ENCODE measurements at places on chromosomes 5 and 9.

DNA sequence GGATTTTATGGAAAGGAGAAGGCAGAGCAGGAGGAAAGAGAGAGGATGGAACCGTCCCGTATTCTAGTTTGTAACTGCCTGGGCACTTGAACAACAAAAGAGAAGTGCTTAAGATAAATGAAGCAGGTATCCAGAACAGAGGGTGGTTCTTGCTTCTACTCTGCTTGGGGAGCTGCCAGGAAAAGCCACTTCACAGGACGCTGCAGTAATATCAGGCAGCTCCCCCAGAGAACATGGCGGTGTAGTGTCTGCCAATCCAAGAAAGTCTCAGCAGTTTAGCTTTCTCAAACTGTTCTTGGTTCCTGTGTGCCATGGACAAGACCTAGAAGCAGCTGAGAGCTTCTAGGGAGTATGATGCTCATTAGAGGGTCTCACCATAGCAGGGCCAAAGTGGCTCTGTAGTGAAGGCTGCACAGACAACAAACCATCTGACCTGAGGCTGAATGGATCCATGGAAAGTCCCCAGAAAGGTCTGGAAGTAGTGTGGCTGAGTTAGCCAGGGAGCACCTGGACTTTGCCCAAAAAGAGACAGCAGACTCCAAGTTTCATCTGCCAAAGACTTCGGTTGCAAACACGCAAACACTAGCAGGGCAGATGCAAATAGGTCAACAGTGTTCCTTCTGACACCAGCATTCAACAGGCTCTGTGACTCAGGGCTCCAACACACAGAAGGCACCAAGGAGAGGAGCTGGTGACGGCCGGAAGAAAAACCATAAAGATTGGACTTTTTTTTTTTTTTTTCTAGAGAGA, 72.2 kb upstream of the TNFSF8 start:
- no peak for DNase-seq

DNA sequence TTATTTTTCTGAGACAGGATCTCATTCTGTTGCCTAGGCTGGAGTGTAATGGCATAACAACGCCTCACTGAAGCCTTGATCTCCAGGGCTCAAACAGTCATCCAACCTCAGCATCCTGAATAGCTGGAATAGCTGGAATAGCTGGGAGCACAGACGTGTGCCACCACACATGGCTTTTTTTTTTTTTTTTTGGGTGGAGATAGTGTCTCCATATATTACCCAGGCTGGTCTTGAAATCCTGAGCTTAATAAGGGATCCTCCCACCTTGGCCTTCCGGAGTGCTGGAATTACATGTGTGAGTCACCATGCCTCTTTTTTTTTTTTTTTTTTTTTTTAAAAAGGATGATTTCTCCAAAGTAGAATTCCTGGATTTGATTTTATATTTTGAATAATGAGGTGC, 60.7 kb downstream of the NSD1 start:
- no peak for DNase-seq

DNA sequence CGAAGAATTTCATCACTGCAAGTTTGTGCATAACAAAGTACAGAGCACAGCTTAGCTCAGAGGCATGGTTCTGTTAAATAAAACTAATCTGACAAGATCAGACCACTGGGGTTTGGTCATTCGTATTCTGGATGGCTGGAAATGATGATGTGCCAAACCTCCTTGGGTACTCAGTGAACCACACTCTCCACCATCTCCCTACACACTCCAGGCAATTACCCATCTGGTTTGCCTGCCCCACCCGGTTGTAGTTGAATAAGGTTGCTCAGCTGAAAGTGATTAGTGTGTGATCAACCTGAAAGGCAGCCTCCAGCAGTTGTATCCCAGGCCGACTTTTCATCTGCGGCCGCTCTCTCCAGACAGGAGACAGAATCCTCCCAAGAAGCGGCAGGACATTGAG, 371.4 kb downstream of the TLE1 start:
- no peak for DNase-seq

DNA sequence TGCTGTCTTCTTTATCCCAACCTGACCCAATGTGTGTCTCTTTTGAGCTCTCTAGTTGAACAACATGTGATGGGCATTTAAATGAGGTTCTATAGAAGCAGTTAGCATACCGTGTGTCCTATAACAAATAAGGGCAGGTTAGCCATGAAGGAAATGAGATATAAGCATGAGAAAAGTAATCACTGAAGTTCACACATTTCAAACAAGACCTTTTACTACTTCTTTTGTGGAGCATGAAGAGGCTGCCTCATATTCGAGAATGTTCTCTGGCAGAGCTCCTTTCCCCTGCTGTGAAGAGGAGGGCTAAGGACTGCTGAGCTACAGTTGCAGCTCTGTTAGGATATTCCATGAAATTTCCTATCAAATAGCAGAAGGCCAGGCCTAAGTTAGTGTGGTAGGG, 15.2 kb upstream of the SNCAIP start:
- DNase-seq, result no peak

GRCh38 chr5:31273631-31274378, 80.3 kb downstream of the CDH6 start:
- peak; percentile 15 for DNase-seq

GRCh38 chr5:159508344-159508743, 178.1 kb upstream of the IL12B start:
- DNase-seq, result no peak

DNA sequence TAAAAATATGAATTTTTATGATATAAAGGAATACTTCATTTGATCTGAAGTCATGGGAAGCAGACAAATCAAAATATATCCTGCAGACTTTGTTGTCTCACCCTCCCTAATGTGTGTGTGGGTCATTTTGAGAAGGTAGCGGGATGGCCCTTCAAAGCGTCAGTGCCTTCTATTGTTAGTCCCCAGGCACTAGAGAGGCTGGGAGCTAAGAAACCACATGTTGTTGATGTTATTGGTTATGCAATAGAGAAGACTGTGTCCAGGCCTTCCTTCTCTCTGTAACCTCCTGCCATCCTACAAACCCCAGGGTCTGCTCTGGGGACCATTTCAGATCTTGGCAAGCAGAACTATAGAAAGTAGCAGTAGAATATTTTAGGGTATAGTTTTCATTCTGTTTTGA, 94.7 kb downstream of the NLN start:
- DNase-seq, result no peak

DNA sequence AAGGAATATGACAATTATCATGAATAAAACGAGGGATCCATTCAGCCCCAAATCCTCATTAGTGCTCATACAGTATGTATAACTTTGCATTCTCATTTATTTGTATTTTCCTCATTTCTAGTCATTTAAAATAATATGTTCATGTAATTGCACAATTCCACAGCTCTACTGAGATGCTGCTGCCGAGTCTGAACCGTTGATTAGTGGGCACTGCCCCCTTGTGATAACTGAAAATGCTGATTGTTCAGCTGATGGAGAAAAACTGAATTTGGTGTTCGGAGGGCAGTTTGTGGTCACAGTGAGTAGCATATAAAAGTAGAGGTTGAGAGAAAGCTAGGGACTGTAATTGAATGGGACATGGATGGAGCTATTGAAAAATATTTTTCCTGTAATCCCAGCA, 12.2 kb upstream of the GPR151 start:
- no peak for DNase-seq

- no peak for DNase-seq
Observed at GRCh38 chr5:1144638-1145396, 33.0 kb upstream of the SLC12A7 start.

DNA sequence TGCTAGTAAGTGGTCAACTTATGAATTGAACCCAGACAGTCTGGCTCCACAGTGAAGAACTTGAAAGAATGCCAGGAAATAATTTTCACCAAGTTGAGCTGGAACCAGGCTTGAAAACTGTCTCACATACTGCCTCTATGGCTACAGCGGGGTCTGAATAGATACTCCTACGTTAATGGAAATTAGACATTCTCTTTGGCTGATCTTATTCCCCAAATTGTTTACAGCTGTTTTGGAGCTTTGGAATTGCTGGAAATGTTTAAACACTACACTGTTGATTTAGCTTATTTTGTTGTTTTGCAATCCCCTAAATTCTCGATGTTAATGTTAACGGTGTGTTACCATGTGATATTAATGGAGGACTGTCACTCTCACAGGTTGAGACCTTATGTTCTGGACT, 146.4 kb downstream of the FBXL7 start:
- DNase-seq, result no peak

- DNase-seq, result no peak
Observed at GRCh38 chr5:133930813-133931090, 37.7 kb downstream of the C5orf15 start.

DNA sequence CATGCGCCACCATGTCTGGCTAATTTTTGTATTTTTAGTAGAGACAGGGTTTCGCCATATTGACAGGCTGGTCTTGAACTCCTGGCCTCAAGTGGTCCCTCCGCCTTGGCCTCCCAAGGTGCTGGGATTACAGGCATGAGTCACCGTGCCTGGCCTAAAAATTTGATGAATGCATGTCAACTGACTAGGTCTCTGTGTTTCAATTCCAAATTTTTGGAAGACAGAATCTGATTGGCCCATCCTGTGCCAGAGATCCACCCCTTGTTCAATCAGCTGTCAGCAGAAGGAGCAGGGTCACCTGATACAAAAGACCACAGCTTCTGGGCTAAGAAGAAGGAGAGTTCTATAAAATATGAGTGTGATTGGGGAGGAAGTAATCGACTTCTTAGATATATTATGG, 43.5 kb upstream of the COL15A1 start:
- no peak for DNase-seq

- DNase-seq, result no peak
Observed at GRCh38 chr5:131630963-131631350, 4.1 kb downstream of the RAPGEF6 start.

DNA sequence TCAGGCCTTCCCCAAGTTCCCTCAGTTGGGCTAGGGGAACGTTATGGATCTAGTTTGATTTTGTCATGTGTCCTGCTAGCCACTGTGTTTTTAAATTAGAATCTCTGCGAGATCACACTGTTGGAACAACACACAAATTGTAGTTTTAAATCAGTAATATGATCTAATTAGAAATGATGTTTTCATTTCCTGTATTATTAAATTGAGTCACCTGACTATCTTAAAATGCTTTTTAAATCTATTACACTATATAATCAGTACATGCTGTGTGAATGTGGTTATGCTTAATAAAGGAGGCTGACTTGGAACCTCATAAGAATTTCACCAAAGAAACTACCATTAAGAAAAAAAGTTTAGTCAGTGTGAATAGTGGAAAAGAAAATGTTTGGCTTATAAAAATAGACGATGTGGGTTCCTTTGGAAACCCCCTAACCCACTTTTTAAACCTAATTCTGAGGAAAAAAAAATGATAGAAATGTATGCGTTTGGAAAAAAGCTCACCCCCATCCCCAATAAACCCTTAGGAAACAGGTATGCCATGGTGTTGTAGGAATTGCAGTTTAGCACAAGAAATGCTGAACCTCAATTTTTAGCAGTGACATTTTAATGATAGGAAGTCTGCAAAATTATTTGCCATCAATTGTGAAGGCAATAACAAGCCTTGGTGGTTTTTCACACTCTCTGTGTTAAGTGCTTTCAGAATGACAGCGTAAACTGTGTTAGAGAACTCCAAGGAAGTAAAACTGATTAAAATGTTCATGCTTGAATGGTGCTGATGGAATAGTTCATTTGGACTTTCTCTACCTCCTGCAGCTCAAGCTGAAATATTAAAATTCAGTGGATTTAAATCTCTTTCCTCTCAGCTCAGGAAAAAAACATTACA, 59.0 kb downstream of the TLE4 start:
- peak; percentile 76 for DNase-seq

GRCh38 chr5:80409367-80409966, 1.6 kb downstream of the ZFYVE16 start:
- DNase-seq, result no peak

- DNase-seq, result peak; percentile 25
Observed at GRCh38 chr5:100623719-100624118, 88.5 kb downstream of the FAM174A start.

DNA sequence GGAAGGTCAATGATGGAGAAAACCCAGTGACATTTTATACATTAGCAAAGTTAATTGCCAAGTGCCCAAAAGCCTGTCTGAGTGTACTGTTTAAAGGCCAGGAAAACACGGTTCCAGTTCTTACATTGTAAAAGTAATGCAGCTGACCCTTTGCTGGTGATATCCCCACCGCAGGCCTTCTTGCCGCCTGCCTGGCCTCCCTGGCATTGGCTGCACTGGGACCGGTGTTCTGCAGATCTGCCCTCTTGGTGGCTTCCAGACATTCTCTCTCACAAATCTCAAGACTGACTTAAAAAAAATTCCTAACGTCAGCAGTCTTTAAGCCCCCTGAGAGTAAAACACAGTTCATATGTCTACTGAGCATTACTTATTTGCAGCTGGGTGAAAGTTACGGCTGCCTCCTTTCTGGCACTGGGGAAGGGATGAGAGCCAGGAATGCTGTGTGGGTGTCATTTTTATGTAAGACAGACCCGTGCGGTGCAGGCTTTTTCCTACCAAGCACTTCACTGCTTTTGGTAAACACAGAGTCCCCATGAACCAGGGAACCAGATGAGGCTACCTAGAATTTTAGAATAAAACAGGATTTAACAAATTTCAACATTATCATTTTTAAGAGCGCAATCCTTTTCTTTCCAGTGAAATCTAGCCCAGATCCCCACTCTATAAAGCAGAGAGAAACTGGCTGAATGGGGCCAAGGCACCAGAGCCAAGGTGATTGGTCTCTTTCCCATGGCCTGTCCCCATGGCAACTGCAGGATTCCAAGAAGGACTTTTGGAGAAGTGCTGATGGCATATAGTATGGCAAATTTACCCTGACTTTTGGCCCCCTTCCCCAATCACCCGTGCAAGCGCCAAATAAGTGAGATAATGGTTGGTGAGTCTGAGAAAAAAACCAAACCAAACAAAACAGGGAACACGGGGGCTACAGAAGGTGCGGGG, 80.8 kb downstream of the LMNB1 start:
- no peak for DNase-seq

GRCh38 chr5:2852446-2852845, 101.0 kb upstream of the IRX2 start:
- DNase-seq, result no peak

- no peak for DNase-seq
Observed at GRCh38 chr5:117590944-117591343, 1016.3 kb upstream of the SEMA6A start.

- DNase-seq, result no peak
Observed at GRCh38 chr9:133188843-133189180, 20.2 kb downstream of the OBP2B start.

GRCh38 chr9:98656511-98656910, 52.2 kb downstream of the GABBR2 start:
- DNase-seq, result no peak

GRCh38 chr5:148912714-148913398, 86.4 kb downstream of the ADRB2 start:
- DNase-seq, result no peak
